Ascending aorta (tissue), 2 donors: ENCODE measurements at places on chromosomes 12 and 14. TPM values are rescaled to one million over a fixed set of nuclear protein-coding genes. Genes with fewer than 3 reads are reported as not detected.
A peak's percentile ranks its signal among the peaks of the same experiment; 100 is the strongest.

DNA sequence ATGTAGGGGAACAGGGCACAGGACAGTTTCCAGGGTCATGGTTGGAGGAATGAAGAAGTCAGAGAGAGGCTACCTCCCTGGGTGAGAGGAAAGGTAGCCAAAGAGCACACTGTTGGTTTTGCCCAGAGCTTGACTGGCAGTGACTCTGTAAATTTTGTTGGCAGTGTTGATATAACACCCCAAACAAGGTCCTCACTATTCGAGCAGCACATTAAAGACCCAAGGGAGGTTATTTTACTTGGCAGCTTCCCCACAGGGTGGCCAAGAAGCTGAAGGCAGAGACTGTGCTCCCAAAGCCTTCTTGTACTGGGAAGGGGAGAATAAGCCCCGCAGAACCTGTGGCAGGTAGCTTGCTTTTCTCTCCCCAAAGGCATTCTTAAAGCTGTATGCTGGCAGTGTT is 40.6 kb downstream of the WSCD2 start:
- H3K27me3 ChIP-seq = no peaks in the 10 kb centered on the region
- H3K27ac ChIP-seq = no peak overlapping the region
- peaks cover 10% of the 10 kb centered on the region for H3K4me1 ChIP-seq
- no peaks in the 10 kb centered on the region for H3K36me3 ChIP-seq

- no peaks in the 10 kb centered on the region for H3K27me3 ChIP-seq
- DNase-seq = no peak
- H3K27ac ChIP-seq = no peak overlapping the region
- H3K4me1 ChIP-seq = peaks cover 4% of the 10 kb centered on the region
- H3K36me3 ChIP-seq = no peaks in the 10 kb centered on the region
These were observed 47.8 kb downstream of the SLC25A21 start for GRCh38 chr14:37124614-37125013.

GRCh38 chr12:105706321-105706972 is 376.0 kb downstream of the C12orf75 start:
- peaks cover 18% of the 10 kb centered on the region for H3K4me1 ChIP-seq
- H3K27ac ChIP-seq = peak overlapping the region; percentile 83
- DNase-seq = peak; percentile 47
- H3K27me3 ChIP-seq = no peaks in the 10 kb centered on the region

DNA sequence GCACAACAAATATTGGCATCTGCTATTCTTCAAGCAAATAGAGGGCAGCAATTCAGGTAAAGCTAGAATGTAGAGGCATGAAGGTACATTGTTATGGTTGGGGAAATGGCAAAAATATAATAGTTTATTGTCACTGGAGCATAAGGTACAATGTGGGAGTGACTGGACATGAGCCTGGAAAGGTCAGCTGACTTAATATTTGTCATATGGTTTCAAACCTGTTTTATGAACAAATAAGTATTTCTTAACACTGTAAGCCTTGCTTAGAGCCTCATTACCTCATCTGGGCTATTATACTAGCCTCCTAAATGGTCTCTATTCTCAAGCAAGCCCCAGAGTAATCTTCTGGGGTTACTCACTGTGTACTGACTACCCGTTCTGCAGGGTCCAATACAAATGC is 33.7 kb downstream of the FAM177A1 start:
- H3K36me3 ChIP-seq = peaks cover 68% of the 10 kb centered on the region
- H3K4me3 ChIP-seq = no peak overlapping the region
- H3K27ac ChIP-seq = no peak overlapping the region
- H3K4me1 ChIP-seq = no peaks in the 10 kb centered on the region
- no peaks in the 10 kb centered on the region for H3K27me3 ChIP-seq
- DNase-seq = no peak

DNA sequence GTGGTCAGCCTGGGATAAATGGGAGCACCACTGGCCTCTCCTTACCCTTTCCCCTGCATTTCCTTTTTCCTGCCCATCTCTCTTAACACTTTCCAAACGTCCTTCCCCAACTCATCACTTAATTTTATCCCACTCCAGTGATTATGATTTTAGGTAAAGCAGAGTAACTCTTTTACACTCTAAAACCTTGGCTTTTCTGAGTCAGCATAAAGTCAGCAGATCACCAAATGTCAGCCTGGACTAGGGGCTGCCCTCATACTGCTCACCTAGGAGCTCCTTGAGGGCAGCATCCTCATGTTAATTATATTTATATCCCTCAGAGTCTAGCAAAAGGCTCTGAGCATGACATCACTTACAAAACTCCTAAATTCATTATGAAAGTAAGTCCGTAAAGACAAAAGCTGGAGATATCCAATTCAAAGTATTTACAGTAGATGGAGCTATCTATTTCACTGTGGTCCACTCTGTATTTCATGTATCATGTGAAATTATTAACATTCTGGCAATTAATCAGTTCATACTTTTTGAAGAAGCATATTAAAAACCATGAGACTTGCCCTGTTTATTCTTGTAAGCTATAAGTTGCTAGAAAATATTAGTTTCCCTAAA is 17.0 kb upstream of the DICER1 start:
- H3K4me1 ChIP-seq = no peaks in the 10 kb centered on the region
- H3K36me3 ChIP-seq = no peaks in the 10 kb centered on the region
- DNase-seq = no peak
- no peak overlapping the region for H3K27ac ChIP-seq
- H3K27me3 ChIP-seq = no peaks in the 10 kb centered on the region
- no peak overlapping the region for H3K4me3 ChIP-seq

DNA sequence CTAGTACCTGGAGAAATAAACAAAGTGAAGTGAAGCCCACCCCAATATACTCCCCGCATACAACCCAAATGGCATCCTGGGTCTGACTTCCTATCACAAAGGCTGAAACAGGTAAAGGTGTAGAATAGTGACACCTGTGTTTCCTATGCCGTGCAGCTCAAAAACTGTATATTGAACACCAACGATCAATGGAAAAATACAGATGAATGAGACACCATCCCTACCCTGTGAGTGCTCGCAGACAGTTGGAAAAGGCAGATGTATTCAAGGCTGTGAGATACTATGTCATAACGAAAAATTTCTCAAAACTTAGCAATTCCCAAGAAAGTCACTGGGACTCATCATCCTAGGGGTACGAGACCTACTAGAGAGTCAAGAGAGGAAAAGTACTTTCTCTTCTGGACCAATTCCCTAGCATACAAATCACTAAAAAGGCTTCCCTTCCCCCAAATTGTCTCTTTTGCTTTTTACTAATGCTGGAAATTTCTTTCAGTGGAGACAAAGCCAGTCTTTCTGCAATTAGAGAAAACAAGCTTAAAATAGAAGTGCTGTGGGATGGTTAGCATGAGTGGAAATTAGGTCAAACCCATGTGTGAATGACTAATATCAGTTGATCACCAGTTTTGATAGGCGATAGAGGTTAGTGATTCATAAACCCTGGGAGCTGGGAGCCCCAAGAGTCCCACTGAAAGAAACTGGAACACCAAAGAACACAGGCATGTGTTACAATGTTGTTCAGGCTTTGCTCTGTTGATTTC is 249.7 kb downstream of the SPTSSA start:
- H3K27ac ChIP-seq = no peak overlapping the region
- H3K36me3 ChIP-seq = no peaks in the 10 kb centered on the region
- no peaks in the 10 kb centered on the region for H3K4me1 ChIP-seq
- no peak for DNase-seq

GRCh38 chr12:110809149-110809548 is 37.6 kb upstream of the CCDC63 start:
- no peaks in the 10 kb centered on the region for H3K27me3 ChIP-seq
- H3K27ac ChIP-seq = no peak overlapping the region
- no peak for DNase-seq
- no peaks in the 10 kb centered on the region for H3K4me1 ChIP-seq

GRCh38 chr12:101414533-101415119 is 7.1 kb upstream of the ARL1 start:
- H3K27ac ChIP-seq = no peak overlapping the region
- H3K36me3 ChIP-seq = no peaks in the 10 kb centered on the region
- DNase-seq = no peak
- no peaks in the 10 kb centered on the region for H3K27me3 ChIP-seq

GRCh38 chr14:94005324-94006073 is 8.4 kb downstream of the CCDC197 start:
- no peaks in the 10 kb centered on the region for H3K4me1 ChIP-seq
- no peaks in the 10 kb centered on the region for H3K36me3 ChIP-seq
- H3K4me3 ChIP-seq = no peak overlapping the region
- no peak for DNase-seq
- H3K27me3 ChIP-seq = no peaks in the 10 kb centered on the region

Gene FAM181A
- total RNA-seq = not detected

Gene OLR1
- total RNA-seq = 2.1 TPM

Gene HNF1A
- total RNA-seq = not detected

Gene FIGNL2
- total RNA-seq = not detected
